T-cell (primary cell): ENCODE measurements at places on chromosomes 3 and 15. TPM values are rescaled to one million over a fixed set of nuclear protein-coding genes. Genes with fewer than 3 reads are reported as not detected.

CD200R1 gene
- total RNA-seq, result 11.9 TPM

CKMT1A gene
- total RNA-seq, result not detected

- DNase-seq, result no peak
- H3K27ac ChIP-seq, result no peak overlapping the region
- H3K4me1 ChIP-seq, result peaks cover 7% of the 10 kb centered on the region
- H3K36me3 ChIP-seq, result no peaks in the 10 kb centered on the region
- no peak overlapping the region for H3K4me3 ChIP-seq
Measured at GRCh38 chr3:137035631-137036030, 77.8 kb downstream of the IL20RB start.

DNA sequence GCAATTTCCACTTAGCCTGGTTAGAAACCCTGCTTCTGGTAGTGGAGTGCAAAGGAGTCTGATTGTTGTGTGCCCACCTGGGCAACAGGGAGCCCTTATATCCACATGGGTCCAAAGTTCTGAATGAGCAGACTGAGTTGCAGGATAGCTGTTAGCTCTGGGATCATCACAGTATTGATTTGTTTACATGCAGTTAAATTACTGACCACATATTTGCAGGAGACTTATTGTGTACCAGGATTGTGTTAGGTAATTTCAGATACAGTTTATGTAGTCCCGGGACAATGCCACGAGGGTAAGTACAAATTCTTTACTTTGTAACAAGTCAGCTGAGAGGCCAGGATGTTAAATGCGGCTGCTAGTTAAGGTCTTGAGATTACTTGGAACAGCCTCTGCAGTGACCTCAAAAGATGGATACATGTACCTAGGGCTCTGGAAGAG, 18.8 kb downstream of the ARHGEF26 start:
- H3K4me1 ChIP-seq, result no peaks in the 10 kb centered on the region
- H3K27ac ChIP-seq, result no peak overlapping the region
- H3K36me3 ChIP-seq, result no peaks in the 10 kb centered on the region

- no peak overlapping the region for H3K27ac ChIP-seq
- no peak overlapping the region for H3K4me3 ChIP-seq
- H3K27me3 ChIP-seq, result no peaks in the 10 kb centered on the region
- H3K36me3 ChIP-seq, result peaks cover 20% of the 10 kb centered on the region
- no peak for DNase-seq
- H3K4me1 ChIP-seq, result peaks cover 84% of the 10 kb centered on the region
Measured at GRCh38 chr3:18405141-18405540, 20.0 kb downstream of the SATB1 start.
